ENCODE measurements at places on chromosomes 1 and 21.

DNA sequence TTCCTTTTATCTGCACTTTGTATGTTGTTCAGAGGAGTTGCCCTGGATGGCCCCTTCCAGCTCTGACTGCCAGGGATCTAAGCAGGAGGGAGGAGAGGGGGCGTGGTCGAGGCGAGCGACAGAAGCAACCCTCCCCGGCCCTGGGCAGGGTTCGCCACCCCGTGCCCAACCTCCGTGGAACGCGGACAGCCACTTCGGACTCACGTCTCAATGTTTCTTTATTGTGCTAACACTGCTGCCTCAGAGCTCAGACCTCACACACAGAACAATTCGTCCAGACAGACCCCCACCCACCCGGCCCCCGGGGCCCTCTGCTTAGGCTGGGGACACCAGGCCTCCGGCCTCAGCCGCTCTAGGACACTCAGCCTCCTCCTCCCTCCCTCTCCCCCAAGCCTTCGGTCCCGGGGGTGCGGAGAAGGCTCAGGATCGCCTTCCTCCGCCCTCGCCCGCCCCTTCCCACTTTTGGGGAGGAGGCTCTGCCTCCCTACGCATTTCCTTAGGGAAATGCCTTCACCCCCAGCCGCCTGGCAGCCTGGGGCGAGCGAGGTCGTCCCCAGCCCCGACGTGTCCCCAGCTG lies 8.3 kb downstream of the VSIG8 start:
- no peak for DNase-seq

GRCh38 chr1:223748773-223749733 lies 36.7 kb downstream of the CAPN2 start:
- DNase-seq = no peak

GRCh38 chr21:29186246-29186645 lies 55.8 kb downstream of the MAP3K7CL start:
- DNase-seq = no peak

DNA sequence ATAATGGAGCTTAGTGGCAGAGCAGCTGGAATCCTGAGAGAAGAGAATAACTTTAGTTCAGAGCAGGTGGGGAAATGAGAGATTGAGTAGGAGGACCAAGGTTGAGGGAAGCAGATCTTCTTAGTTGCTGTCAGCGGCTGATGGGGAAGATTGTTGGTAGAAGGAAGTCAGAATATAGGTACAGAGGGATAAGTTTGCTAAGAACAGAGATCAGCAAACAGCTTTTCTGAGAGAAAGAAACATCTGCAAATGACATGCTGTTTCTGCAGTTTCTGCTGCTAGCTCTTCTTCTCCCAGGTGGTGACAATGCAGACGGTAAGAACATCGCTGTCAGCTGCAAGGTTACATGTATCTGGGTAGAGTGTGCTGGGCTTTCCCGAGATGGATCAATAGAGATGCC lies at the start of gene CD1C:
TSS of gene CD1C (plus strand) at position 113 of the 400 bp plus-strand sequence. CDS start at position 255, 142 bp downstream.
- no peak for DNase-seq

- no peak for DNase-seq
These were observed 8.0 kb downstream of the ALPL start for GRCh38 chr1:21517161-21517589.

DNA sequence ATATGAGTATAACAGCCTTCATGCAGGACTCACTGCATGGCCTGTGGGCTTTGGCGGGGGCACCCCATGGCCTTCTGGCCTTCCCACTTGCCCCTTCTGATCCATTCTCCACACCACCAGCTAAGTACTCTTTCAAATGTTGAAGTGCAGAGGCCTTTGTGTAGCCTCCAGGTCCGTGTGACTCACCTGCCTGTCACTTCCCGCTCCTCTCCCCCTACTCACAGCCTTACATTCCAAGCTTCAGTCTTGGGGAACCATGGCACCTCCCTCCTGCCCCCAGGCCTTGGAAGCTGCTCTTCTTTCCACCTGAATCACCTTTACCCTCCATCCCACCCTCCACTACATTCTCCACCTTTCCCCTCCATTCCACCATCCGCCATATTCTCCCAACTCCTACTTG lies 69.6 kb downstream of the PGM1 start:
- DNase-seq = no peak

- no peak for DNase-seq
These were observed 398.8 kb downstream of the SEC16B start for GRCh38 chr1:177571076-177571475.

GRCh38 chr1:74343216-74343615 lies 108.0 kb downstream of the TNNI3K start:
- no peak for DNase-seq

- no peak for DNase-seq
These were observed 69.9 kb upstream of the ADGRL2 start for GRCh38 chr1:81730881-81731280.

GRCh38 chr1:40862008-40862863 lies at the start of gene CITED4:
CITED4 (minus strand) TSS chr1:40862363; CDS start chr1:40862127, 236 bp downstream.
- DNase-seq = peak; percentile 57

DNA sequence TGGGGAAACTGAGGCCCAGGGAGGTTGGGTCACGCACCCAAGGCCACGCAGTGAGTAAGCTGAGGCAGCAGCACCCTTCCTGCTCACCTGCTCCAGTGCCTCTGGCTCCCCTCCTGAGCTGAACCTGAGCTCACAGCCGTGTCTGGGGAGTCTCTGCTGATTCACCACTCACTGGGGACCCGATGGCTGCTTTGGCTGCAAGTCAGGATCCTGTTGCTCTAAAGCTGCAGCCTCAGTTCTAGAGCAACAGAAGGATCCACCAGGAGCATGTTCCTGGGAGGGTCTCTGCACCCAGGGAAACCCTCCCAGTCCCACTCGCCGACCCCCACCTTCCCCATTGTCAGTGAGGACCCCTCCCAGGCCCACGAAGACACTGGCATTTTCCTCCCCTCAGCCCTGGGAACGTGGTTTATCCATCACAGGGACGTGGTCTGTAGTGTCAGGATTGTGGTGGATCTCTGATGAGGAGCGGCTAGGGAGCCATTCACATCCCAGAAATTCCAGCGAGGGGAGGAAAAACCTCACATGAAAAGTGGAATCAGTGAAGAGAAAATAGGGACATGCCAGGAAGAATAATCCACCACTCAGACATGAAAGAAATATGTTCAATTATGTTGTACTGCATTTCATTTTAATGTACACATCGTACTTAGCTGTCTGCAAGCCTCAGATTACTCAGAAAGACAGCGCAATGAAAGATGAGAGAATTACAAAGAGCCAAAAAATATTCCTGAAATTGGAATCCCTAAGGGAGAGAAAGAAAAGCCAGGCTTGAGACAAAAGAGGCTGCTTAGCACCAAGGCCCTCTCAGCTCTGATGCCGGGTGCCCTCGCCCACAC lies 447.2 kb downstream of the MATN1 start:
- DNase-seq = no peak

GRCh38 chr21:21007606-21008005 lies 9.4 kb downstream of the NCAM2 start:
- DNase-seq = no peak

GRCh38 chr1:81179242-81179641 lies 621.5 kb upstream of the ADGRL2 start:
- DNase-seq = no peak

DNA sequence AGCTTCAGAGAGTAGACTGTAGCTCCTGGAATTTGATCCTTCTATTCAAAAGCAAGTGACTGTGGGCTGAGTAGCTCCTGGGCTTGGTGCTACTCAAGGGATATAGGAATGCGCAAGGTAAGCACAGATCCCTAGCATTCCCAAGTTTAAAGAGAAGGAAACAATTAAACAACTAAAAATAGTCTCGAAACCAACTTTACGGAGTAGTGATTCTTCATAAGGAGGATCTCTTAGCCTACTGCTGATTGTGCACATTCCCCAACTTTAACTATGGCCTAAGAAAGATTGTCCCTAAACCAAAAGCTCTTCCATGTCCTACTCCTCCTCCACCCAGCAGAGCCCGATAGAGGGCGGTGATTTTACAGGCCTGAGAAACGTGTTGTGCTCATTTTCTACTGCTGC lies 226.5 kb upstream of the CAMK1G start:
- no peak for DNase-seq

DNA sequence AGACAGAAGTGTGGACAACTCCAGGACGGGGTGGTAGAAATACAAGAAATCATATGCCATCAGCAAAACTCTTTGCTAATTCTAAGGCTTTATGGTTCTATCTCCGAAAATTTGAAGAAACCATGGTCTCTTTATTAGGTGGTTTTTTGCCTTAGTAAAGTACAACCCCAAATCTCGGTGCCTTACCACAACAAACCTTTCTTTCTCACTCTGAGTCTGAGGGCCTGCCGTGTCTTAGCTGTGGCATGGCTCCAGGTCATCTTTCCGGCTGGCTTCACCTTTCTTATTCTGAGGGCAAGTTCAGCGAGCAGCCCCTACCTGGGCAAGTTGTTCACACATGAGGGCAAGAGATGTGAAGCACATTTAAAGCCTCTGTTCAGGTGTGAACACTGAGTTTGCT lies 280.6 kb downstream of the TTLL7 start:
- no peak for DNase-seq

DNA sequence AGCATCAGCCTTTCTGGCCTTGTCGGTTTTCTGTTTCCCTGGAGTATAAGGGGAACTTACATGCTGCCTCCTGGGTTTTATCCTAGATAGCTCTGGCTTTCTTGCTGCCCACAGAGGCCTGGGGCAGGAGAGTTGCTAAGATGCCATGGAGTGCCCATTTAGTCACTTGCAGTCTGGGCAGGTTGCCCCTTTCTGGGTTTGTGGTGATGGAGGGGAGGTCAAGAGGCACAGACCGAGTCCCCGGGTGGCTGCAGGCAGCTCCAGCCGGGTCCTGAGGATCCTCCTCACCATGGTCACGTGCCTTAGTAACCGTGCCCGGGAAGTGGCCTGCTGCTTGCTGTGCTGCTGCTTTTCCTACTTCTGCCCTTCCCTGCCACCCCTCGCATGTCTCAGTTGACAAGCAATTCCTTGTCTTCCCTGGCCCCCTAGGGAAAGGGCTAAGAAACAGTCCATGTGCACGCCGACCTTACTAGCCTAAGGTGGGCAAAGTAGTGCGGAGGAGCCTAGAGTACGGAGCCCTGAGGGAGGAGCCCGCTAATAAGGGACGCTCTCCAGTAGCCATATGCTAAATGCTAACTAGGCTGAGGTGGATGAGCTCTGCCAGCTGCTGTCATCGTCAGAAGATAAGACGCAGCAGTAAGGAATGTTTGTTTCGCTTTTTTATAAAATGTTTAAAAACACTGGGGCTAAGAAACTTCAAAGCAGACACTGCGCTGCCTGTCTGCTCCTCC lies 34.8 kb downstream of the CLCA1 start:
- DNase-seq = no peak

GRCh38 chr1:46159516-46159915 lies 15.4 kb upstream of the TSPAN1 start:
- DNase-seq = no peak

GRCh38 chr21:39386194-39386593 lies 37.3 kb upstream of the HMGN1 start:
- no peak for DNase-seq

DNA sequence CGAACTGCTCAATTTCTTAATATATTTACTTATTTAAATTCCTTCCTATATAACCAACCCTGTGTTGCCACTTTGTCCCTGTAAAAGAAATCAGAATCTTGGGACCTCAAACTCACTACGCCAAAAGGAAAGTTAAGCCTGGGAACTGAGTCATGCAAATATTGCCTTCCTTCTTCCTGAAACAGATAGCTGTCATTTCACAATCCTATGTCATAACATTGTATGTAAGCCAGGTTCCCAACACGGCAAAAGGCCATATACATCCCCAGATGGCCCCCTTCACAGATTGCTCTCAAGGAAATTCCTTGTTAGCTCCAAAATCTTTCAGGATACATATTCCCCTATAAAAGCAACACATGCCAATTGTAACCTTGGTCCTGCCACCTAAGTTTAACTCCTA lies 39.7 kb downstream of the C21orf91 start:
- no peak for DNase-seq

GRCh38 chr1:11352816-11353799 lies 80.1 kb downstream of the UBIAD1 start:
- no peak for DNase-seq

- no peak for DNase-seq
These were observed 101.7 kb downstream of the ESRRG start for GRCh38 chr1:216621536-216621935.
